ENCODE measurements at places on chromosomes 16 and 17.

- DNase-seq = no peak
Measured at GRCh38 chr17:36867716-36868341, 69.4 kb upstream of the LHX1 start.

DNA sequence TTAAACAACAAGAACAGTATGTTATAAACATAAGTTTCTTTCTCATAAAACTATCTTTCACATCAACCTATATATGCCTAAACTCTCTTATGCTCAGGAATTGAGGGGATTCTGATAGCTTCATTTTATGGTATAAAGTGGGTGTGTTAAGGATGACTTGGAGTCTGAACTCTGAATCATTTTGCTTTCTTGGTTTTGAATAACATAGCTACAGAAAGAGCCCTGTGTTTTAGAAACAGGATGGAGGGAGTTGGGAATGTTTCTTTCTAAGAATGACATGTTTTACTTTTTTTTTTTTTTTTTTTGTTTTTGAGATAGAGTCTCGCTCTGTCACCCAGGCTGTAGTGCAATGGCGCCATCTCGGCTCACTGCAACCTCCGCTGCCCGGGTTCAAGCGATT is 50.1 kb downstream of the RHOT1 start:
- DNase-seq = no peak

- DNase-seq = peak; percentile 14
Measured at GRCh38 chr16:11207646-11208045, 48.4 kb downstream of the SOCS1 start.

DNA sequence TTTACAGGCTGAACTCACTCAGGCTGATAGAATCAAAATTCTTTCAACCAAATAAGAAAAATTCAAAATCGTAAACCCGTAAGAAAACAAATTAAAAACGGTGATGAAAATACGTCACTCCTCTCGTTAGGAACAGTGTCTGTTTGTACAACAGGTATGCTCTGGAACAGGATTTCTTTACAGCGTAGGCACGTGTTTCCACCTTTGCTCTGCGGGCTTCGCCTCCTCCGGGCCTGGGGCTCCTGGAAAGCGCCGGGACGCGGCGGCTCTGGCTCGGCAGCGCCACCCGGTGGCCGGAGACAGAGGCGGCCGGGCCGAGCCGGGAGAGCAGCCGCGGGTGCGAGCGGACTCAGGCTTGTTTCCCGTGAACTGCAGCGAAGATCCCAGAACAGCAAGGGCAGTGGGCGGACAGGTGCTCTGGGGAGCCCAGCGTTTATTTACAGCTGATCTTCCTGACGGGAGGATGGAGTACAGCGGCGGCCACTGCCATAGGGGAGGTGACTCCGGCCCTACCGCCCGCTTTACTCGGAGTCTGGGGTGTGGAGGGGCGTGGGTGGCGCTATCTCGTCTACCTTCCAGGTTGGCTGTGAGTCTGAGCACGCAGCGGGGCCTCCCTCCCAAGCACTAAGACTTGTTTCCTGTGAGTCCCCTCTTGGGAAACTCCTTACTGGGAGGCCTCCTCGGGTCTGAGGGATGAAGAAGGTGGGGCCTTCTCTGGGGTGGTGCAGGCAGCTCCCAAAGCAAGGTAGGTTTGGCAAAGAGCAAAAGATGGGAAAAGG is 40.5 kb upstream of the ATP2A3 start:
- DNase-seq = peak; percentile 50

- no peak for DNase-seq
Measured at GRCh38 chr17:6381526-6382465, 53.1 kb downstream of the AIPL1 start.

DNA sequence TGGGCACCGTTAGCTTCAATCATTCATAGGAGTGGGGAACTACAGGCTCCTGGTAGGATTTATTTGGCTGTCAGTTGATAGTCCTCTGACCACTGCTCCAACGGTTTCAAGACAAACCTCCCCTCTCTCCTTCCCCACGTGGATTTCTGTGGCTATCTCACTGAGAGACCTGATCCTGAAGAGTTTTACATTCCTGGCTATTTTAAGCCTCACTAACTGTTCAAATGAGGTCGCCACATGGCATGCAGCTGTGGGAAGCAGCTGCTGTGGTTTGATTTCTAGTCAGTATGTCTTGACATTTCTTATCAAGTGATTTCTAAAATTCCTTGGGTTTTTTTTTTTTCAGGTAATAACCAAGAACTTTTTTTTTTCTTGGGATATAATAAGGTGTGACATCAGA is 38.3 kb downstream of the CDK5R1 start:
- DNase-seq = no peak

DNA sequence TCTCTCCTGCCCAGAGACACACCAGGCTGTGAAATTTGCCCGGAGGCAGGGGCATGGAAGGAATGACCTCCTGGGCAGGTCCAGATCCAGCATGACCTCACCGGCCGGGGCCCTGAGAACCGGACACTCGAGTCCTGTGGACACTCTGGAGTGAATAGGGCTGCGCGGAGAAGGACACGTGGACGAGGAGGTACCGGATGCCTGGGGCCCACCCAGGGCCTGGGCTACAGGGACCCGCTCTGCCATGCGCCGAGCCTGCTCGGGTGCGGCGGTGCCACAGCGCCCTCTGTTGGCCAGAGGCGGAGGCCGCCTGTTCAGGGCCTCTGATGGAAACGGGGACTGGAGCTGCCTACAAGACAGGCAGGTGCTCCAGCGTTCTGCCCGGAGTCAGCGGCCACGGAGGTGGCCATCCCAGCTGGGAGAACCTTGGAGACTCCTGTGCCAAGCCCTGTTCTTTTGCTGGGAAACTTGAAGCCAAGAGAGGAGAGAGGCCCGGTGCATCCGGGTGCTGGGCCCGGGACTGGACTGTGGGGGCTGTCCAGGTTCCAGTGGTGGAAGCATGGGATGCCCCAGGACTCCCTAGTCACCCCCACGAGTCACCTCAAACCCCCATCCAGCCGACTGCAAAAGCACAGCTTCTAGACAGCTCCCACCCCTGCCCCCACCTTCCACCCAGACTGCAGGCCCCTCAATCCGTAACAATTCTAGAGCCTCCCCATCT is 19.3 kb upstream of the NXPH3 start:
- DNase-seq = peak; percentile 70

DNA sequence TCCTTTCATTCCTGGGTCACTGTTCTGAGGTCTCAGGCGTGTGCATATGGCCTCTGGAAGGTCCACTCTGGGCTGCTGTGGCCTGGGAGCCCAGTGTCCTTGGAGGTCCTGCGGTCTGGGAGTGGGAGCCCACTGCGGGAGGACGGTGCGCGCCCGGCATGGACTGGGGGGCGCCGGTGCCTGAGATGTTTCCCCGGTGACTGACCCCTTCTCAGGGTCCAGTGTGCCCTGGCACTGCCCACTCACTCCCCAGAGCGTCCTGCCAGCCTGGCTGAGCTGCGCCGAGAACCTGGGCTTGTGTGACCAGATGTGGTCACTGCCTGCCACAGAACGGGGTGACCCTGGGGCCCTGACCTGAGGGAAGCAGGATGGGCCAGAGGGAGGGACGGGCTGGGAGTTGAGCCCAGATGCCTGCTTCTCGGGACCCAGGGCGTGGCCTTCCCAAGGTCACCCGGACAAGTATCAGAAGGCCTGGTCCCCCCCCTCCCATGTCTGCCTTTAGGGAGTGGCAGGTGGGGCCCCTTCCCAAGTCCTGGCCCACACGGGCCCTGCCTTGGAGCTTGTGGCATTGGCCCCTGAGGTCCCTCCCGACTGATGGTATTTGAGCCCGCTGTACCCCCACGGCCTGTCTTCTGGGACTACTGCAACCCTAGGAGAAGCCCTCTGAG is 1.1 kb upstream of the RHBDL1 start:
- DNase-seq = no peak

- no peak for DNase-seq
Measured at GRCh38 chr17:70797166-70797565, 627.8 kb downstream of the KCNJ2 start.

- no peak for DNase-seq
Measured at GRCh38 chr17:14818469-14818868, 446.7 kb downstream of the PMP22 start.

- DNase-seq = peak; percentile 47
Measured at GRCh38 chr17:3529817-3530741, 27.5 kb downstream of the TRPV3 start.

DNA sequence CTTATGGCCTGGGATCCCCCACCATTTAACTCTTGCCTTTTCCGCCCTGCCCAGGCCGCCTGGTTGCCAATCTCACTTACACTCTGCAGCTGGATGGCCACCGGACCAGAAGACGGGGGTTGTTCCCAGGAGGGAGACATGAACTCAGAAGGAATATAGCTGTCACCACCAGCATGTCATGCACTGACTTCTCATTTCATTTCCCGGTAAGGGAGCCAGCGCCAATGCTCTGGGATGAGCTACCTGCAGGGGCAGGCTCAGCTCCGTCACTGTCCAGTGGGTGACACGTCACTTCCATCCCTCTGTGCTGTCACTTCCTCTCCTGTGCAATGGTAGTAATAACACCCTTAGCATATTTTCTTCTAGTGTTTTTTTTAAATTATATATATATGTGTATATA is 26.7 kb downstream of the ITGAL start:
- no peak for DNase-seq

DNA sequence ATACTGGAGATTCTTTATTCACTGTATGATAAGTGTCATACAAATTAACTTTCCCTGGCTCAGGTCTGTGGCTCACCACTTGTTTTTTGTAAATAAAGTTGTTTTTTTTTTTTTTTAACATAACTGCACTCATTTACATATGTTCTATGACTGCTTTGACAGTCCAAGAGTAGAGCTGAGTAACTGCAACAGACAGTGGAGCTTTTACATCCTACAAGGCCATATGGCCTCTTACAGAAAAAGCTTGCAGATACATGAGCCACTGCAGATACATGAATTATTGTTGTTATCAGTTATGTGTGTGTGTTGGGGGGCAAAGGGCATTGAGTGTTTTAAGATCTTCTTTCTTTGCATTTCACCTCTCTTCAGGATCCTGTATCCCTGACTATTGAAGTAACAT is 311.7 kb downstream of the BCAS3 start:
- DNase-seq = no peak

- no peak for DNase-seq
Measured at GRCh38 chr17:82874011-82874835, 34.4 kb upstream of the ZNF750 start.

DNA sequence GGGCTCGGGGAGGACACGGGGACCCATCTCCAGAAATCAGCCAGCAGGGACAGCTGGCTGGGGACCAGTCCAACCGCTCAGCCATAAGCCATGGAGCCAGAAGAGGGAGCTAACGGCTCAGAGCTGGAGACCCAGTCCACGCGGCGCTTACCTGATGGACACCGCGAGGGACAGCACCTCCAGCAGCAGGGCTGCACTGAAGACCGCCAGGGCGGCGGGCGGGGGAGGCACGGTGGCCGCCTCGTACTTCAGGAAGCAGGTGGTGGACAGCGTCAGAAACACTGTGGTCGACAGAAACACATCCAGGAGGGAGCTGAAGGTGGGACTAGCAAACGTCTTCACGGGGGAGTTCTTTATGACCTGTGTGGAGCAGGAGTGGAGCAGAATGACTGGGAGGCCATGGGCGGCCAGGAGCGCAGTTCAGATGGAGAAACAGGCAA is 102.6 kb upstream of the CREBBP start:
- DNase-seq = peak; percentile 52

- DNase-seq = no peak
Measured at GRCh38 chr16:68069511-68070248, 15.5 kb upstream of the NFATC3 start.

- no peak for DNase-seq
Measured at GRCh38 chr17:2892305-2892971, 96.2 kb downstream of the RAP1GAP2 start.

GRCh38 chr16:12584488-12585233 is 219.0 kb downstream of the CPPED1 start:
- no peak for DNase-seq

- DNase-seq = no peak
Measured at GRCh38 chr17:1050996-1051925, 54.3 kb downstream of the TIMM22 start.

DNA sequence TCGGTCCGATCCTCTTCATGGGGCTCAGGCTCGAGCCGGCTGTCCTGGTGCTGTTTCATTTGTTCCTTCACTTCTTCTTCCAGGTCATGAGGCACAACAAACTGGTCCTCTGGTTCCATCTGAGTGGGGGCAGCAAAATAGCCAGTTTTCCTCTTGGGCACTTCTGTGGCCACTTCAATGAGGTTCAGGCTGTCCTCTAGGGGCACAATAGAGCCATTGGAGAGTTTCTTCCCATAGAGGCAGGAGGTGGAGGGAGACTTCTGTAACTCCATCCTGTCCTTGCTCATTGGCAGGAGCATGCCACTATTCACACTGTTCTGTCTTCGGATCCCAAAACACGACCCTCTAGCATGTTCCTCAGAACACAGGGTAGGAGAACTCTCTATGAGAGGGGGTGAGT is 22.9 kb downstream of the MARVELD3 start:
- peak; percentile 16 for DNase-seq

- peak; percentile 56 for DNase-seq
Measured at GRCh38 chr17:76268015-76268749, 3.0 kb downstream of the UBALD2 start.

- no peak for DNase-seq
Measured at GRCh38 chr16:23924128-23924527, 88.3 kb downstream of the PRKCB start.

DNA sequence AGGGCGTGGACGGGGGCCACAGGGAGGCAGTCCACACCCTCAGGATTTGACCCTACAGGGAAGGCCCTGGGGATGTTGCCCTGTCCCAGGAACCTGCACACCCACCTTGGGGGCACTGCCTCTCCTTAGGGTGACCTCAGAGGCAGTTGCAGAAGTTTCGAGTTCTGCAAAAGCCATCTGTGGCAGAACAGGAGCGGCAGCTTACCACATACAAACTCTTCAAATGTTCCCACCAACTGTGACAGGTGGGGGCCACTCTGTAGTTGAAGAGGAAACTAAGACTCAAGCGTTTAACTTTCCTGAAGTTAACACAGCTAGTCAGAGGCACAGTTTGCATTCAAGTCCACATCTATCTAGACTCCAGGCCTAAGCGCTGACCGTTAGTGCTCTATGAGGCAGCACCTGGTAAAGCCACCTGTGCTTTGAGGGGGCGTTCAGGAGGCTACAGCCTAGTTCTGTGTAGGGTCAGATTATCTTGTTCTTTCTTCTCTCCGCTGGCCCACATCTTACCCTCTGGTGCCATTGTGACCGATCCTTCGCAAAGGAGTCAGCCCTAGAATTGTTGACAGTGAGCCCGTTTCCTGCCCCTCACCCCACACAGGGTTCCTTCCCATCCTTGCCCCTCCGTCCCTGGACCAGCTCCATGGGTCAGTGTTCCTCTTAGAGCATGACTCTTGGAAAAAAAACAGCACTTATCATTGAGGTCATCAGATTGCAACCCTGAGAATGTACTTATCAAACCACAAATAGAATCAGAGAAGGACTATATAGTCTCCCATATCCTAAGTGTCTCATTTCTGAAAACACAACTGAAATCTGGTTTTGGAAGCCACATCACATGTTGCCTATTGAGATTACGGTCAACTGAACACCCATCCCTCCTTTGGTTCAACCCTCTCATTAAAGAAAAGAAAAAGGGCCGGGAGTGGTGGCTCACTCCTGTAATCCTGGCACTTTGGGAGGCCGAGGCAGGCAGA is 45.4 kb downstream of the CDH1 start:
- no peak for DNase-seq

GRCh38 chr17:1120596-1121441 is 59.0 kb downstream of the ABR start:
- DNase-seq = no peak

Data from erythroblast (primary cell).